Left lobe of liver (tissue), 2 donors: ENCODE measurements at places on chromosomes 7 and 10. TPM values are rescaled to one million over a fixed set of nuclear protein-coding genes. Genes with fewer than 3 reads are reported as not detected.

The RBP4 gene
- 6,485 TPM for total RNA-seq

The RAB19 gene
- total RNA-seq, result not detected

The FAM25G gene
- not detected for total RNA-seq

- no peak for DNase-seq
Measured at GRCh38 chr10:95260397-95260881, 30.4 kb downstream of the PDLIM1 start.

- DNase-seq, result no peak
Measured at GRCh38 chr7:106535234-106535932, 125.6 kb downstream of the CCDC71L start.

The OR2A1 gene
- not detected for total RNA-seq

The SAP25 gene
- 0.86 TPM for total RNA-seq

DNA sequence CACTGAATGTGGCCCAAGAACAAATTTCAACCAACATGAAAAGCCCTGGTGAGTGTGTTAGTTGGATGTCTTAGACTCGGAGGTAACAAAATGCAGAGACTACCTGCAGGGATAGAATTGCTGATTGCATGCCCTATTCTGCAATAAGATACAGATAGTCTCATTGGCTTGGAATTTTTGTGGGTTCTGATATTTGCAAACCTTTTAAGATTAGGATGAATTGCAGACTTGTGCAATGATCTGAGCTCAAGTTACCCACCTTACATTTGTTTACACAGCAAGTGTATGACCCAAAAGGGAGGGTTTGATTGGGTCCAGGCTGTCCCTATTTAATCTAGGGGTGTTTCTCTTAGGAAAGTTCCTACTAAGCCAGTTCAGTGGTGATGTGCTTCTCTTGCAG lies 45.4 kb downstream of the GPR37 start:
- DNase-seq, result no peak

The WNT8B gene
- total RNA-seq, result not detected

- DNase-seq, result no peak
Measured at GRCh38 chr10:49744091-49744685, 17.9 kb downstream of the OGDHL start.

- DNase-seq, result no peak
Measured at GRCh38 chr10:32990811-32991210, 32.8 kb upstream of the ITGB1 start.

The CHN2 gene
- 56.5 TPM for total RNA-seq

The PPP1R17 gene
- total RNA-seq, result not detected

The HTRA1 gene
- total RNA-seq, result 83.1 TPM

GRCh38 chr10:88986549-88987242 lies 3.9 kb upstream of the FAS start:
- DNase-seq, result no peak

GRCh38 chr10:124696446-124697392 lies 47.5 kb downstream of the FAM53B start:
- DNase-seq, result no peak

DNA sequence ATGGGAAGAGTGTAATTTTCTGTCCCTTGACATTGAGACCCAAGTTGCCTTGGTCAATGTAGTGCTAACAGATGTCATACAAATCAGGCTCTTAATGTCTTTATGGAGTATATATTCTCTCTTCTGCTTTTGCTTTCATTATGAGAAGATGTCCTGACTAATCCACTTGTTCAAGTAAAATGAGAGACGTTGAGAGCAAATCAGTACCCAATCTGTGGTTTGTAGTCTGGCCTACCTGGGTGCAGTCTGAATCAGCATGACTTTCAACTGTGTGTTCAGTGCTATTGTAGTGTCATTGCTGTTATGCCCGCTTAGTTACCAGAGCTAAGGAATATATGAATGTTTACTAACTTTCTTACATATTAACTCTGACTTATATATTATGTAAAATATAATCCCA lies 612.4 kb downstream of the ANKRD7 start:
- no peak for DNase-seq

- DNase-seq, result no peak
Measured at GRCh38 chr7:11858026-11858425, 26.0 kb upstream of the THSD7A start.

DNA sequence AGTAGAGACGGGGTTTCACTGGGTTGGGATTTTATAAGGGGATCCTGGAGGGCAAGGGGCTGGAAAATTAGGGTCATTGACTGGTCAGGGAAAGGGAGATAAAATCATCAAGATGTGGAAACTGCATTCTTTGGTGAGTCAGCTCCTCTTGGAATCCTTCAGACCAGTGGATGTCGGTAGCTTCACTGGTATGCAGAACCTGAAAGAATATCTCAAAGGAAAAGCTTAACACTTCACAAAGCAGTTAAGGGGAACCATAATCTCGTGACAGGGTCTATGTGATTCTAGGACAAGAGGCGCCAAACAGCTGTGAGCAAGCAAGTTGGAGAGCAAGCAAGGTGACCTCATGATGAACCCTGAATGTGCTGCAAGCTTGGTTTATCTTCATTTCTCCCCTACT lies 634.7 kb upstream of the AUTS2 start:
- no peak for DNase-seq

DNA sequence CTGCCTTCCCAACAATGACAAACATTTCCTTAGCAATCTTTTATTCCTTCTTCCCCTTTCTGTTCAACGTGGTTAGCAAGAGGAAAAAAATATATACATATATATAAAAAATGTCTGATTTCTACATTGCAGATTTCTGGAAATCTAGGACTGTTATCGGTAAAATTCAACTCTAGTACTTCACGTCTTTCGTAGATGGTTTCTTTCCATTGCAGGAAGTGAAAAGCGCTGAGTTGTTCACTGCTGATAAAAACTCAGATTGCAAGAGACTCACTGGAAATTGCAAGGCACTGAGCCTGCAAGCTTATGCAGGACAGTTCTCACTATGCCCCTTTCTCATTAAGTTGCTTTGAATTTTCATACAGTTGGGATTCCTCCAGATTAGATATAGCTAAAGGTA lies 23.9 kb downstream of the KIN start:
- DNase-seq, result no peak

DNA sequence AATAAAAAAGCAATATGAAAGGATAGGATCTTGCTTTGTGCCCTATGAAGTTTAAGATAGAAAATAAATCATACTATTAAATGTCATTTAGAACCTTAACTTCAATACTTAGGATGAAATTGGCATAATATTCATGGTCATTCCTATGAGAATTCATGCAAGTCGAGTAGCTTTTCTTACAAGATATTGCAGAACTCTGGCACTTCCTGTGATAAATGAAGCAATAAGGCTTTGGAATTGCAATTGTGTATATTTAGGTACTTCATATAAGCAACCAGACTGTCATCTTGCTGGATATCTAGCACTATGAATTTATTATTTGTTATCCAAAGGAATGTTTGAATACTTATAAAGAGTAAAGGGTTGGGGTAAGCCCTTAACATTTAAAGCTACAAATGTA lies 116.5 kb downstream of the ZNF438 start:
- DNase-seq, result no peak

DNA sequence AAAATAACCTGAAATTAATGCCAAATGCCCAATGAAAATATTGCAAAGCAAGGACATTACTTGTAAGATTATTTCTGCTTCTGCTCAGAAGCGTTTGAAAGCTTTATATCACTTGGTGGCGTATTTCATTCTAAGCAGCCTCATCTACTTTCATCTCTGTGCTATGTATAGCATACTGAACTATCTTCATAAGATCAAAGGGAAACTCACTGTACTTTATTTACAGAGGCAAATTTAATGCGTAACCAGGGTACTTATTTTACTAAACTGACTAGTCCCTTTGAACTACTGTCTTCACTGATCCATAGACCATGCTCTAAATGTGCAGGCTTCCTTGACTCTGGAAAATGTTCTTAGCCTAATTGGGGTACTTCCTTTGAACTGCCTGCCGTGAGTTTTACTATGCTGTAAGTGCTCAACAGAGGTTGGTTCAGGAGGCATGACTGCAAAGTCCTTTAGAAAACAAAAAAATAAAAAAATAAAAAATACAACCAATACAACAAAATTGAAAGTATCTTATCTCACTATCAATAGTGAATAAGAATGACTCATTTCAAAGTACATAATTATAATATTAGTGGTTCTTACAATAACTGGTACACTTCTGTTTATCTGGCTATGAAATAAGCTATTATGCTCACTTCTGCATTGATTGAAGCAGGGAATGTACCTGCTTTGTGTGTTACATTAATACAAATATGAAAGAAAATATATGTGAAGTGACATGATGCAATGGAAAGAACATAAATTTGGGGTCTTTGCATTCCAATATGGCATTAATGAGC lies 41.0 kb upstream of the TSPAN12 start:
- DNase-seq, result no peak

- DNase-seq, result peak; percentile 39
Measured at GRCh38 chr10:132113206-132113605, 47.5 kb downstream of the JAKMIP3 start.

The ATOH7 gene
- 1.2 TPM for total RNA-seq

GRCh38 chr7:151608031-151608551 lies 88.4 kb upstream of the RHEB start:
- DNase-seq, result no peak

GRCh38 chr7:18861514-18862118 lies 255.8 kb downstream of the TWIST1 start:
- no peak for DNase-seq

The CYP3A4 gene
- 1,005 TPM for total RNA-seq

- no peak for DNase-seq
Measured at GRCh38 chr10:98338896-98339295, 70.9 kb upstream of the LOXL4 start.

GRCh38 chr10:121240011-121240410 lies 358.2 kb downstream of the FGFR2 start:
- DNase-seq, result no peak

DNA sequence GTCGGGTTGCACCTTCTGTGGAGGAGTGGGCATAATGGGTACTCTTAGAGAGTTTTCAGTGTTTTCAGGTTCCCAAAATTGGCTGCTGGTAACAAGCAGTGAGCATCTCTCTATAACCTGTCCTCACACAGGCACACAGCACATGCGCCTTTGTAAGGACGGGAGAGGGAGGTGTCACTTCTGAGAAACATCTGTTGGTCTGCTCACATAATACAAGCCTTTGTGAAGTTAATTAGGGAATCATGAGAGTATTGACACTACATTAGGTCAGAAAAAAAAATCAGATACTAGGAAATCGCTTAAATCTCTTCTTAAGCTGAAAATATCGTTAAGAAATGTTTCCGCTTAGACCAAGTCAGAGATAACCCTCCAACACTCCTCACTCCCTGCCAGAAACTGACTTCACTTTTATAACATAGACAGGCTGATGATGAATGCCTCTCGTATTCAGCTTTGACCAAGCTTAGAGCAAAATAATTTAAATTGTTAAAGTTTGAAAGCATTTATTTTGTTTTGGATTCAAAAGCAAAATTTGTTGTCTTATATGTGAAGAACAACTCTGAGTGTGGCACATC lies 769.7 kb downstream of the TNS3 start:
- DNase-seq, result no peak

DNA sequence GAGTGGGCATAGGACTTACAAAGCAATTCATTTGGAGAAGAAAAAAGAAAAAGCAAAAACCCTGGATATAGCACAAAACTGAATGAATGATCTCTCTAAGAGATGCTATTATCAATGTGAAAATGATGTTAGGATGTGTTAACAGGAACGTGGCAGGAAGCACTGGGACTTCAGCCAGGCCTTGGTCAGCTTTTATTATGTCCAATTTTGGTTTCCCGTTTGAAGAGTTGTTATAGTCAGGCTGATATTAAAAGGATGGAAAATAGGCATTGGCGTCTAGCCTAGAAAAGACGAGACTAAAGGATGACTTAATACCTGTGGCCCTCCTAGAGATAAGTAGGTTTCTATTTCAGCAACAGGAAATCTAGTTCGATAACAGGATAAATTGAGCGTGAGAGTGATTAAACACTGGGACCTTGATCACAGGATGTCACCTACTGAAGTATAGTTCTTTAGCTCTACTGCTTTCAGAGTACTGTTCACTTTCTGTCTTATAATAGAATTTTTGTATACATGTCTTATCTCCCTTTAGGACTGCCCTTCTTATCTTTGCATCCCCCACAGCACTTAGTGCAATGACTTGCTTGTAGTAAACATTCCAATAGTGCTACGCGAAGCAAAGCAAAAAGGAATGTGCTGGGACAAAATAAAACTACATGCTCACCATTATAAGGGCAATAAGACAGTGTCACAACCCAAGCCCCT lies 99.8 kb upstream of the AGBL3 start:
- DNase-seq, result no peak

DNA sequence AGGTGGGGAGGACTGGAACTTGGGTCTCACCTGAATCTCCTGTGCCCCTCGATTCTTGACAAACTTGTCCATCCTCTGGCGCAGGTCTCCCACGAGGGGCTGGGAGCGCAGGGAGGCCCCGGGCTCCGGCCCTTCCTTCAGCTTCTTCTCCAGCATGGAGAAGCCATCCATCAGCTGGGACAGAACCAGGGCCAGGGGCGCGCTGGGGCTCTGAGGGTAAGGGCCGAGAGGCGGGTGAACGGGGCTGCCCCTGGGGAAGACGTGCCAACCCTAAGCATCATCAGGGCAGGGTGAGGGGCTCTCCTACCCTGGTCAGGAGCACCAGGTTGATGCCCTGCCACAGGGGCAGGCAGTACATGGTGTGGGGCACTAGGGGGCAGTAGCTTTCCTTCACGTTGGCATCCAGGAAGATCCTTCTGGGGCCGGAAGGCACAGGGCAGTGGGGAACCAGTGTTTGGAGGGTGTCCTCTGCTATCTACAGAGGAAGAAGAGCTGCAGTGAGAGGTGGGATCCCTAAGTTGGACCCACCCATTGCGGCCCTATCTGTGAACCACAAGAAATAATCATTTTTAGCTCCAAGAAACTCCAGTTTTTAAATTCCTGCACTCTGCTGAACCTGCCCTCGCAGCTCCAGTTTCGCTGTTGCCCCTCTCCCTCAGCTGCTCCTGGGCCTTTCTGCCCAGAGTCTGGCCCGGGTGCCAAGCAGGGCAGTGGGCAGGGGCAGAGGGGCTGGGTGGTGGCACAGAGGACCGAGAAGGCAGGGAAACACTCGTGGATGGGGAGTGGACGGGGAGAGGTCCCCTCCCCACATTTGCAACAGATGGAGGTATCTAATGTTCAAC lies 10.8 kb upstream of the PYROXD2 start:
- DNase-seq, result peak; percentile 51

The WEE2 gene
- total RNA-seq, result not detected

DNA sequence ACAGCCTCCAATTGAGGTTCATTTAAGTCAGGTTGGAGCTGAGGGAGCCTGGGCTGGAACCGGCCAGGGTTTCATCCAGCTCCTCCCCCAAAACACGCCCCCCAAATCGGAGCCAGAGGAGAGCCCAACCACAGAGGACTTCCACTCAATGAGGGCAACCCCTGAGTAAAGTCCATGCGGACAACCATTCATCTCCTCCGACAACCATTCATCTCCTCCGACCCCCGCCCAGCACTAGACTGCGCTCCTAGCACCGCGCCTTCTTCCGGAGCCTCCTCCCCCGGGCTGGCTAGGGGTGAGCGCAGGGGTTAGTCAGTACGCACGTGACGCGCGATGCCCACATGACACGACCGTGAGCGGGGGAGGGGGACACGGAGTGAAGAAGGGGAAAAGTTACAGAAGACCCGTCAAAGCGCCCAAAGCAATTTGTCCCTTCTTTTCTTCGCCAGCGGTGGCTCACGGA lies 1.4 kb downstream of the MAGI2 start:
- peak; percentile 96 for DNase-seq
